ENCODE measurements at places on chromosomes 16 and 17.

DNA sequence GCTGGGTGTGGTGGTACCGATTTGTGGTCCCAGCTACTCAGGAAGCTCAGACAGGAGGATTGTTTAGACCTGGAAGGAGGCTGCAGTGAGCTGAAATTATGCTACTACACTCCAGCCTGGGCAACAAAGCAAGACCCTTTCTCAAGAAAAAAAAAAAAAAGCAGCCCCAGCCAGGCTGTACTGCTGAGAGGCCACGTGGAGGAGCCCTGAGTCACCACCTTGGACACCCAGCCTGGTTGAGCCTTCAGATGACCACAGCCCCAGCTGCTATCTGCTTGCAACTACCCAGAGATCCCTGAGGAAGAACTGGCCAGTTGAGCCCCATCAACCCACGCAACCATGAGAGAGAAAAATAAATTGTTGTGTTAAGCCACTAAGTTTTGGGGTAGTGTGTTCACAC, 23.6 kb upstream of the GPRC5C start:
- no peak for DNase-seq

GRCh38 chr16:2516391-2517240, 2.9 kb downstream of the ATP6V0C start:
- no peak for DNase-seq

DNA sequence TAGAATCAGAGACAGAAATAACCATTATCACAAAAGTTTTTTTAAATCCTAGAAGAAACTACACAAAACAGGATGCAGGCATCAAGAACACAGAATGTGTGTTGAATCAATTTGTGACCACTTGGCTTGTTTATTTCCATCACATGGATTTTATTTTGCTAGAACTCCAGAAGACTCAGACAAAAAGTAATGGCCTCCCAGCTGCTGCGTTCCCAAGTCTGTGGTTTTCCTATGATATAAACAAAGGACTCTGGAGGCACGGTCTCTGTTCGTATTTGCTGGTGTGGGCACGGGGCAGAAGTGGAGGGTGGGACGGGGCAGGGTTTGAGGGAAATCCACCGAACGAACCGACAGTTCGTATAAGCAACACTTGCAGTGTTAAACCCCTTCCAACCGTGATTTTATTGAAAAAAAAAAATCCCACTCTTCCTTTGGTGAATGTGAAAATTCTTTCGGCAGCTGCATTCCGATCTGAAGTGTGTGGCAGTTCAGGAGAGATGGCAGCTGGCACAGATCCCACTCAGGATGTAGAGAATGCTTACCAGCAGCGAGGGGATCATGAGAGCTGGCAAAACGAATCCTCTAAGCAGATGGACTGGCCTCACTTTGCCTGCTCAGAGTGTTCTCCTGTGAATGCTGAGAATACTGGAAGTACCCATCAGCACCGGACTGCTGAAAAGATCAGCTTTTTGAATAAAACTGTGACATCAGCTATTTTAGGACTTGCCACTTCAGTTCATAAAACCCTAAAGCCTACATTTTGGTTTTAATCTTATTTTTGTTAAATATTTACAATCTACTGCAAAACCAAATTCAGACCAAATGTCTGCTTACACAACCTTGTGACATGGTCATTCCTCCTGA, 165.2 kb downstream of the VPS53 start:
- DNase-seq = no peak

GRCh38 chr16:78994135-78994745, 606.3 kb downstream of the MAF start:
- DNase-seq = no peak

- no peak for DNase-seq
These were observed 38.4 kb upstream of the CBFA2T3 start for GRCh38 chr16:89015271-89015859.

DNA sequence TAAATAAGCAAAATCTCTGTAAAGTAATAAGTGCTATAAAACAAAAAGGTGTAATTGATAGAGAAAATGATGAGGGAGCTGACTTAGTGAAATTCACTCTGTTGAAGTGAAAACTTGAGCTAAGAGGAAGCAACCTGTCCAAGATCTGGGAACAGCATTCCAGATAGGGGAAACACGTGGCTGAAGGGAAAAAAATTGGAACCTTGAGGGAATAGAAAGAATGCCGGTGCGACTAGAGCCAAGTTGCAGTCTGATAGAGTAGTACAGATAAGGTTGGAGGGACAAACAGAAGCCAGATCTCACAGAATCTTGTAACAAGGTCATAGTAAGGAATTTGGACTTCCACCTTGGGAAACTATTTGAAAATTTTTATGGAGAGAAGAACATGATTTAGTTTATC, 623 bp upstream of the DDX52 start:
- DNase-seq = no peak

- DNase-seq = no peak
These were observed 25.8 kb upstream of the CLEC18A start for GRCh38 chr16:69925311-69925710.

GRCh38 chr16:68605746-68606145, 39.4 kb upstream of the CDH3 start:
- DNase-seq = no peak

DNA sequence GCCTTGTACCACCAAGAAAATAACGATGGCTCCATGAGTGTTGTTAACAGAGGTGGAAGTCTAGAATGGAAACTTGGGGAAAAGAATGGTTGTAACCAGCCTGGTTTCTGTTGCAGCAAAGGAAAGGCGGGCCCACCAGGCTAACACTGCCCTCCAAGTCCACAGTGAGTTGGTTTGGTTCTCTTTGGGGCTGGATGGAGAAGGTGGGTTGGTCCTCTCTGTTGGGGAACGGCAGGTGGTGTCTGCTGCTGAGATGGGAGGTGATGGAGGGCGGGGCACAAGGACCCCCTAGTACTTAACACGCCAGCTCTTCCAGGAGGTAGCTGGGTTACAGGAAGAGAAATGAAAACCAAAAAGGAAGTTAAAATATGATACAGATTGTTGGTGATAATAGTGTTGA, 76.6 kb upstream of the PLCG2 start:
- DNase-seq = no peak

DNA sequence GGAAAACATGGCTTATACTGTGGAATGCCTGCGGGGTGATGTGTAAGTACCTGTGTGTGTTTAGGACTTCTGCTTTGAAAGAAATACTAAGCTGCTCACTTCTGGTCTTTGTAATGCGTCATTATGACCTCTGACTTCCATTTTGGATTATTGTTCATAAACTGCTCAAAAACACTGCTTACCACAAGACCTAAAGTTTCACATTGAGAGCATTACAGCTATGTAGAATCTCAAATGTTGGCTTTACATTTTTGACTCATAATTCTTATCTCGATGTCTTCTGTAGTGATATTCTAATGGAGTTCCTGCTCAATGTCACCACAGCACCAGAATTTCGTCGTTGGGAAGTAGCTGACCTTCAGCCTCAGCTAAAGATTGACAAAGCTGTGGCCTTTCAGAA, 9.3 kb downstream of the UQCRC2 start:
- DNase-seq = no peak

Measured in activated CD8-positive, alpha-beta memory T cell treated with anti-CD3 and anti-CD28 coated beads, Interleukin-2, amount 50 U/mL, for 4 hours (primary cell).